Aortic smooth muscle cell (primary cell): ENCODE measurements at places on chromosomes 1 and 21. TPM values are rescaled to one million over a fixed set of nuclear protein-coding genes. Genes with fewer than 3 reads are reported as not detected.

Gene LAMC1
- total RNA-seq, result 869 and 914 TPM in 2 replicates

Gene MCOLN3
- 3.4 and 5.3 TPM in 2 replicates for total RNA-seq

Gene TNFRSF1B
- 3.0 and 6.7 TPM in 2 replicates for total RNA-seq

Gene HAPLN2
- not detected in 2 replicates for total RNA-seq

Gene GJB3
- total RNA-seq, result not detected in 2 replicates
